ENCODE measurements at places on chromosomes 3 and 15. TPM values are rescaled to one million over a fixed set of nuclear protein-coding genes. Genes with fewer than 3 reads are reported as not detected.

The CFAP100 gene
- not detected for total RNA-seq

DNA sequence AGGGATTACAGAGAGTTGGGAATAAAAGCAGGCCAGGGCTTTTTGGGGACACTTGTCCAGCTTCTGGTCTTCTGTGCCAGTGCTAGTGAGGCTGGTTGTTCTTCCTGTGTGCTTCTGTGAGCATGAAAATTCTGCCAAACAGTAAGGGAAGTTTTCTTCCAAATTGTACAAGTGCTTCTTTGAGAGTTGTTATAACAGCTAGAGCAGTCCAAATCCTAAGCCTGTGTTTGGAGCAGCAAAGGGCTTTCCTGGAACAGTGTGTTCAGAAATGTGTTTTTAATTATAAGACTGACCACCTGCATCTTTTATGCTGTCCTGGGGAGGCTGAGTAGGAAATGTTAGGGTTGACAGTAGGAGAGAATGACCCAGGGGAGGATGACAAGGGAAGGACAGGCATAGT lies 223.0 kb upstream of the P2RY1 start:
- no peak for DNase-seq

GRCh38 chr3:4356546-4357410 lies 53.6 kb downstream of the SETMAR start:
- DNase-seq = no peak

DNA sequence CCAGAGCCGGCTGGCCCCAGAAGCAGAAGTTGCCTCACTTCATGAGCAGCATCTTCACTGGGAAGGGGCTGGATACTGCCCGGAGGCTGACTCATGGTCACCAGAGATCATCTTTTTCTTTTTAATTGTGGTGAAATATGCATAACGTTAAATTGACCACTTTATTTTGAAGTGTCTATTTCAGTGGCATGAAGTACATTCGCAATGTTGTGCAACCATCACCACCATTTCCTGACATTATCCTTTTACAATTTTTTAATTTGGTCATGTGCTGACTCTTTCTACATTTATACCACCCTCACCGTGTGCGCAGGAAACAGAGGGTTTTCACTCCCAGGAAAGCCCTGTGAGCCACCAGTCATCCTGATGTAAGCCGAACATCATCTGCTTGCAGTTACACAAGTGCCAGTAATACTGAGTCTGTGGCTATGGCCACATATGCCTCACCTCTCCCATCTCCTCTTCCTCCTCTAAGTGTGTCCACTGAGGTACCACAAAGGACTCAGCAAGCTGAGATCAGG lies 51.6 kb upstream of the ABHD17C start:
- no peak for DNase-seq

DNA sequence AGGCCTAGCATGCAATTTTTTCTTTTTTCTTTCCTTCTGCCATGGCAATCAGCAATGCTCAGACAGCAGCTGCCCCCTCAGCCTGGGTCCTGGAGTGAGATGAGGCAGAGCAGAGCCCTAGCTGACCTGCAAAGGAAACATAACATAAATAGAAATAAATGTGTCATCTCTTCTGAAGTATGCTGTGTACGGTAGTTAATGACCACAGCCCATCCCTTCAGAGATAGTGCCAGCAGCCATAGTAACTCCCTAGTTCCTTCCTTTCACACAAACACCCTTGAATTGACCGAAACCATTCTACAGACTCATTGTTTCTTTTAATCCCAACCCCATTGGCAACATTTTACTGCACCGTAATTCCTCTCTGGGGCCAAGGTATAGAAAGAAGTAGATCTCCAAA lies 8.4 kb upstream of the CD47 start:
- DNase-seq = no peak

DNA sequence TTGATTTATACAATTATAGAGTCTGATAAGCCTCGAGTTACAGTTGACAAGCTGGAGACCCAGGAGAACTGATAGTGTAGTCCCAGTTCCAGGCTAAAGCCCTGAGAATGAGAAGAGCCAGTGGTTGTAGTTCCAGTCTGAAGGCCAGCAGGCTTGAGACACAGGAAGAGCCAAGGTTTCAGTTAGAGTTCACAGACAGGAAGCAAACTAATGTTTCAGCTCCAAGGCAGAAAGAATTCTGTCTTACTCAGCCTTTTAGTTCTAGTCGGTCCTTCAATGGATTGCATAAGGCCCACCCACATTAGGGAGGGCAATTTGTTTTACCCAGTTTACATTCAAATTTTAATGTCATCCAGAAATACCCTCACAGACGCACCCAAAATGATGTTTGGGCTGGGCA lies 102.7 kb downstream of the CDIN1 start:
- DNase-seq = no peak

The LRRC34 gene
- 0.35 TPM for total RNA-seq
